ENCODE measurements at places on chromosomes 1 and 21. TPM values are rescaled to one million over a fixed set of nuclear protein-coding genes. Genes with fewer than 3 reads are reported as not detected.

Gene RAB7B
- 1.5 TPM for total RNA-seq

- no peak overlapping the region for H3K27ac ChIP-seq
- peaks cover 26% of the 10 kb centered on the region for H3K4me1 ChIP-seq
- DNase-seq, result no peak
- no peaks in the 10 kb centered on the region for H3K27me3 ChIP-seq
- peak overlapping the region; percentile 80 for H3K4me3 ChIP-seq
Observed at GRCh38 chr1:41661428-41662060, 177.1 kb upstream of the EDN2 start.

- H3K4me1 ChIP-seq, result peaks cover 4% of the 10 kb centered on the region
- no peak overlapping the region for H3K27ac ChIP-seq
- no peaks in the 10 kb centered on the region for H3K36me3 ChIP-seq
- H3K27me3 ChIP-seq, result no peaks in the 10 kb centered on the region
- no peak for DNase-seq
- H3K4me3 ChIP-seq, result no peak overlapping the region
Observed at GRCh38 chr1:247352175-247352574, 20.5 kb upstream of the ZNF496 start.

- no peak for DNase-seq
- H3K4me3 ChIP-seq, result no peak overlapping the region
- no peak overlapping the region for H3K27ac ChIP-seq
Observed at GRCh38 chr1:198909973-198910372, 271.1 kb downstream of the PTPRC start.

Gene ZNF678
- 2.2 TPM for total RNA-seq

GRCh38 chr1:42381280-42381673 lies 685 bp downstream of the RIMKLA start:
- peak overlapping the region; percentile 73 for H3K4me3 ChIP-seq
- no peaks in the 10 kb centered on the region for H3K36me3 ChIP-seq
- no peak for DNase-seq
- H3K27ac ChIP-seq, result no peak overlapping the region
- peaks cover 9% of the 10 kb centered on the region for H3K4me1 ChIP-seq

- DNase-seq, result no peak
- no peak overlapping the region for H3K27ac ChIP-seq
- no peak overlapping the region for H3K4me3 ChIP-seq
- peaks cover 15% of the 10 kb centered on the region for H3K4me1 ChIP-seq
- H3K27me3 ChIP-seq, result no peaks in the 10 kb centered on the region
Observed at GRCh38 chr1:6008696-6009095, 16.5 kb upstream of the NPHP4 start.

DNA sequence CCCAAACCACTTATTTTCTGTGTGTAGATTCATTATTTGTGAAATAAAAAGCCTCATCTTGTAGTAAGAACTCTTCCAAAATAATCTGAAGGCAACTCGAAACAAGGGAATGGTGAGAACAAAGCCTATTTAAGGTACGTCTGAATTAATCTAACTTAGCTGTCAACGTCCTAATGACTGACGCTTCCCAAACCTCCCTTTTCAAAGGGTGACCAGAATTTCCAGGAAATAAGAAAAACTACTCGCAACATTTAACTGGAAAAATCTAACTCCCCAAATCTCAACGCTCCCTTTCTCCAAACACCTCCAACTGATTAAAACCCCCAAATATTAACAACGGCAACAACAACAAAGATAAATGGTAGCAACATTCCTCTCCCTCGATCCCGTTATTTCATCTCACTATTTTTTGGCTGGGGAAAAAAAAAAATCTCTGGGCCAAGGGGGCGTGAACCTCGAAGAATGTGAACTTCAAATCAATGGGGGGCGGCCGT lies 693 bp downstream of the SRSF10 start:
- H3K4me1 ChIP-seq, result peaks cover 26% of the 10 kb centered on the region
- no peak for DNase-seq

Data from heart left ventricle (tissue), 16 donors.